KG1 (cell line): ENCODE measurements at places on chromosomes 6 and 20.

GRCh38 chr6:74115674-74116073 is 419.7 kb downstream of the CD109 start:
- DNase-seq, result no peak

GRCh38 chr20:32516583-32517517 is 68.3 kb downstream of the NOL4L start:
- no peak for DNase-seq

DNA sequence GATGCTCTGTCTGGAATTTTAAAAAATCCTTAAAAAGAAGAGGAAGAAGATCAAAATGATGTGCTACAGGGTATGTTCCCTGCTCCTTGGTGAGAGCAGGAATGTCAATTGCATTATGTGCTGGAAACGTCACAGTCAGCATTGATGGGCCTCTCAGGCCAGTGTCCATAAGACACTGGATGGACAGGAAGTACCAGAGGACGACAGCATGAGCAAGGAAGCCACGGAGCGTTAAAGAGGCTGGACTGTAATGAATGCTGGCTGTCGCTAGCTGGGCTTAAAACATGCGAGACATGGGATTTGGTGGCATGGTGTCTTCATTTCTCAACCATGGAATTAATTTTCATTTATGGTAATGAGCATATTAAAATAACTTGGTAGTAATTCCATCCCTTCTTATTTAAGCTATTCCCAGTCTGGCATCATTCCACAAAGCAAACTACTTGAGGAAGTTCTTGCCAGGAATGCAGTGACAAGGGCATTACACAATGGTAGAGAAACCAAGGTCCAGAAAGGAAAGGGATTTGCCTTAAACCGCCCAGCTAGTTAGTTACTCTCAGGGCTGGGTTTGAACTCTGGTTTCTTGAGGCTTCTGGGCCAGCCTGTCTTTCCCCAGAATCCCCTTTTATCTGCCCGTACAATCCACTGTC is 166.6 kb upstream of the SOX4 start:
- DNase-seq, result no peak

DNA sequence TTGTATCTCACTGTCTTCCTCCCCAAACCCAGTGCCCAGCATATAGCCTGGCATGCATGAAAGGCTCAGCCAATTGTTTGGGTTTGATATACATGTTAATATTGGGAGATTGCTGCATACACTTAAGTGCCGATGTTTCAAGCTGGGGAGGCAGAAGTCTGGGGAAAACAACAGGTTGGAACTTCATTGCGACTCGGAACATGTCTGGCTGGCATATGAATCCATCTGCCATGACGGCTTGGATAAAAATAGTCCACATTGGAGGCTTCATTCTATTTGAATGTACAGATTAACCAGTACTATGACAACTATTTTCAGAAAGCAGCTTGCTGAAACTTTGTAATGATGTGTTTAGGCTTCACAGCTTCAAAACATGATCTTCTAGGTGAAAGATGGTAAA is 261.0 kb downstream of the CDH26 start:
- no peak for DNase-seq

DNA sequence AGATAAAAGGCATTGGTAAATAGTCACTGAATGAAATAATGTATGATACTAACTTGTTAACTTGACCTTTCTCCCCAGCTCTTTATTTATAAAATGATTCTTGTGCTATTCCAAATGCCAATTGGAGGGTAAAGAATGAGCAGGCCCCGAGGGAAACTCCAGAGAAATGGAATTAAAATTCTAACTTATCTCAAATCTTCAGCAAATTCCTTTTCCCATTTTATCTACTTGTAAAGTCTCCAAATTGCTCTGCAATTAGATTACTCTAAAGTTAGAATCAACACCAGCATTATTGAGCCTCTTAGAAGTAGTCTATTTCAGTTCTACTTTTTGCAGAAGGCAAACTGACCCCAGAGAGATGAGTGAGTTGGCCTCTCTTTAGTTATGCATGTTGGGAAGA is 165.9 kb upstream of the PREP start:
- DNase-seq, result no peak

- DNase-seq, result no peak
Observed at GRCh38 chr20:33811776-33812151, 616 bp downstream of the CHMP4B start.

GRCh38 chr6:82217018-82217586 is 30.4 kb downstream of the IBTK start:
- DNase-seq, result no peak
